ENCODE measurements at places on chromosomes 16 and 17.

- DNase-seq = no peak
Observed at GRCh38 chr16:30367349-30368009, 2.8 kb downstream of the TBC1D10B start.

DNA sequence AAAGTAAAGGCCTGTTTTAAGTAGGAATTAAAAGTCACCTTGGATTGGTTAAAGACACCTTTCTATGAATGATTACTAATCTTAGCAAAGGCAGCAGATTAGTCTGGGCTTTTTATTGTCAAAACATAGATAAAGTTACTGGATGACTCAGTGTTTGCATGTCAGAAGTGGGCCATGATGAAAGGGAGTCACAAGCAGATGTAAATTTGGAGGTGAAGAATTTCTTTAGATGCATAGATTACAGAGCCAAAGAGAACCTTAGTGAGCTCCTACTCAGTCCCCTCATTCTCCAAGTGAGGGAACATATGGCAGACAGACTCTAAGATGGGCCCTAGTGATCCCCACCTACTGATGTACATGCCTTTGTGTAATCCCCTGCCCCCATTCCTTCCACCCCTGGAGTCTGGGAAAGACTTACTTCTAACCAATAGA is 124.5 kb downstream of the HS3ST3A1 start:
- peak; percentile 20 for DNase-seq

DNA sequence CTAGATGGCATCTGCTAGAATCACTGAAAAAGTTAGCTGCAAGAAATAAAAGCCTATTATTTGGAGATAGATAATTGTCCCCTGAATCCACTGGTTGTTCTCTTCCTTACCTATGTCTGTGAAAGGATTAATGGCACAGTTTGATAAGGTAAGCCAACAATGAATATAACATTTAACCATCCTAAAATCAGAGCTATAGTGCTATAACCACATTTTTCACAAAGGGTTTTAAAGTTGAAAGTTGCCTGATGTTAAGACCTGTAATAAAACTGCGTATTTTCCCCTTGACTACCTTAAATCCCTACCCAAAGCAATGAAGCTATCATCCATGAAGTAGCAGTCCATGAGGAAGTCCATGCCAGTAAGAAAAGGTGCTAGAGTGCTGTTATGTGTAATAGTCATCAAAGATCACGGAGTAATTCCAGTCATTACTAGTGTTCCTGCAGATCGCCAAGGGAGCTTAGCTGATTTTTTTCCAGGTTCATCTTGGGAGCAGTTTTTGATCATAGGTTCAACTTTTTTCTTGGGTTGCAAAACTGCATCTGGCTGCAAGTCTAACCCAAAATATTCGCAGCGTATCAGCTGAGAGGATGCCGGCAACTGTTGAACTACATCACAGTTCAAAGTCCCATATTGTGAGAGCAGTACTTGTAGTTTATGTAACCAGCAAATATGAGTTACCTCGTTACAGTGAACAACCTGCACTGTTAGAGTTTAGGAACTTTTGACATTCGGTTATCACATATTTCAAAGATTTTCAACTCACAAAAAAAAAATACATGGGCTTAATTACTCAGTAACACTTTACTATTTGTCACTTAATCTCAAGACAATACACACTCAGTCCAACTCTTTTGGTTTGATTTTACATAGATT is 18.2 kb upstream of the RSL1D1 start:
- DNase-seq = no peak

DNA sequence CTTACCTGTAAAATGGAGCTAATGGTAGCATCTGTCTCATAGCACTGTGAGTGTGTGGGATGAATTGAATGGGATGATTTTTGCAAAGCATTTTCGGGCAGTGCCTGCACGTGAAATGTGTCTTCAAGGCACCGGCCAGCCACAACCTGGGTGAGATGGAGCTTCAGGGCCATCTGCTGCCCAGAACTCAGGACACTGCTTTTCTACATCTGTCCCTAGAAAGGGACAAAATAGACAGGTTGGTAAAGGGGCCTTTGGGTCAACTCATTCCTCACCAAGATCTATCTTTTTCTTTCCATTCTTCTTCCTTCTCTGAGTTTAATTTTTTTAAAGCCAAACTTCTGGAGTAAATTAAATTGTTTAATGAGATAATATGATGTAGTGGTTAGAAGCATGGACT is 106.5 kb downstream of the UTP18 start:
- DNase-seq = no peak

GRCh38 chr16:73504591-73505575 is 457.0 kb upstream of the ZFHX3 start:
- DNase-seq = no peak

- no peak for DNase-seq
Observed at GRCh38 chr17:17235212-17236174, 1.5 kb downstream of the FLCN start.

GRCh38 chr16:29992344-29992967 is 3.0 kb downstream of the HIRIP3 start:
- DNase-seq = no peak

DNA sequence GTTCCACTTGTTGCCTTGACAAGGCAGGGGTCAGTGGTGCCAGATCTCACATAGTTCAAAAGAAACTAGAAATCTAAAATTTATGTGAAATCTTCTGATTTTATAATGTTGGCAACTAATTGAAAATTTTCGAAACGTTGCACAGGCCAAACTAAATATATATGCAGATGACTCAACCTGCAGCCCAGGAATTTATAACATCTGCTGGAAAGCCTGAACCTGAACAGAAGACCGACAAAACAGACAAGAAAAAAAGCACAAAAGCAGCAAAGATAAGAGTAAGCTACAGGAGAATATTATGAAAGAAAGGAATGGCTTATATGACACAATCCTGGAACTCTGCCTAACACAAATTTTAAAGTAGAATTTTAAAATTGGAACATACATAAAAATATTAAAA is 207.6 kb downstream of the CEP112 start:
- DNase-seq = no peak

- no peak for DNase-seq
Observed at GRCh38 chr17:75418531-75418930, 13.1 kb upstream of the GRB2 start.

- DNase-seq = no peak
Observed at GRCh38 chr17:62859146-62859545, 51.0 kb upstream of the MARCHF10 start.

GRCh38 chr17:15403276-15403939 is 62.0 kb upstream of the TEKT3 start:
- DNase-seq = no peak

GRCh38 chr16:425740-426114 is 278 bp downstream of the RAB11FIP3 start:
- no peak for DNase-seq

- no peak for DNase-seq
Observed at GRCh38 chr17:67617304-67617899, 100.3 kb upstream of the NOL11 start.

DNA sequence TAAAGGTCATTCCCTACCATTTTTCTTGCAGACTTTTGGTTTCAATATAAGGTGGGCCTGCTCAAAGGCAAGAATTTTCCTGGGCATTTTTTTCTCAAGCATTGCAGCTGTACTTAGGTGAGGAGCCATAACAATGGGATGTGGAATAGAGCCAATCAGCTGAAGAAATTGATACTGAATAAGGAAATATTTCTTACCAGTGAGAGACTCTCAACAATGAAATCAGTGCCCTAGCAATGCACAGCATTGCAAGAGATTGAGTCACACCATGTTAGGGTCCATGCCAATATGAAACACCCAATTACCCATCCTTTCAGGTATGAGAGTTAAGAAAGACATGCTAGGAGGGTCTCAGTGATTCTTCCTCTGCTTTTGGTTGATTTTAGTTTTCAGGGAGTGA is 237.6 kb downstream of the SOX9 start:
- DNase-seq = peak; percentile 62

DNA sequence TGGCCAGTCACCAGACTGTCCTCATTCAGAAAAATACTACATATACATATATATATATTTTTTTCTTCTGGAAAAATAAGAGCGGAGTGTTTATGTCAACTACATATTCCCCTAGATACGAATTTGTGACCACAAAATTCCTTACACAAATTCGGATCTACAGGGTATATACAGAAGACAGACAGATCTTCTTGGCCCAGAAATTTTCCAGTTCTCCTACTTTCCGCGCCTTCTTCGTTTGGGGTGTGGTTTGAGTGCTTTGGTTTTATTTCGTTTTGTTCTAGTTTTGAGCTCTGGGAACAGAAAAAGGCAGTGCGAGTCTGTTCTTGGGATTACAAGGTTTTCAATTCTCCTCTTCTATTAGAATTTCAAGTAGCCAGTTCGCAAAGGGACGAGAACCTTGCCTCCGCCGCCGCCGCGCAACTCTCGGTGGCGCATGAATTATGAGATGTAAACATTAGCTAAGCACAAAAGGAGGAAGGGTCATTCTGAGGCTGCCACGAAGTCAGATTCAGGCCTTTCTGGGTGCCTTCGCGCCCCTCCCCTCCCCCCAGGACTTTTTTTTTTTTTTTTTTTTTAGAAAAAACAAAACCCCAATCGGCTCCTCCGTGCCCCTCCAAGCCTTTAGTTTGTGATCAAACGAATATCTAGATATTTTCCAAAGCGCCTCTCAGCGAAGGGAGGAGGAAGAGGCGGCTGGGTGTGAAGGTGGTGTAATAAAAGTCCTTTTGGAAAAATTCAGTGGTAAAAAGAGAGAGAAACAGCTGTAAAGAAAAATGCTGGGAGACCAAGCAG is 1.8 kb upstream of the HOXB4 start:
- DNase-seq = no peak

- DNase-seq = no peak
Observed at GRCh38 chr16:66844342-66845079, at the start of gene CA7. TSS of gene CA7 (plus strand) at chr16:66844414. CDS start at chr16:66844488, 74 bp downstream.

DNA sequence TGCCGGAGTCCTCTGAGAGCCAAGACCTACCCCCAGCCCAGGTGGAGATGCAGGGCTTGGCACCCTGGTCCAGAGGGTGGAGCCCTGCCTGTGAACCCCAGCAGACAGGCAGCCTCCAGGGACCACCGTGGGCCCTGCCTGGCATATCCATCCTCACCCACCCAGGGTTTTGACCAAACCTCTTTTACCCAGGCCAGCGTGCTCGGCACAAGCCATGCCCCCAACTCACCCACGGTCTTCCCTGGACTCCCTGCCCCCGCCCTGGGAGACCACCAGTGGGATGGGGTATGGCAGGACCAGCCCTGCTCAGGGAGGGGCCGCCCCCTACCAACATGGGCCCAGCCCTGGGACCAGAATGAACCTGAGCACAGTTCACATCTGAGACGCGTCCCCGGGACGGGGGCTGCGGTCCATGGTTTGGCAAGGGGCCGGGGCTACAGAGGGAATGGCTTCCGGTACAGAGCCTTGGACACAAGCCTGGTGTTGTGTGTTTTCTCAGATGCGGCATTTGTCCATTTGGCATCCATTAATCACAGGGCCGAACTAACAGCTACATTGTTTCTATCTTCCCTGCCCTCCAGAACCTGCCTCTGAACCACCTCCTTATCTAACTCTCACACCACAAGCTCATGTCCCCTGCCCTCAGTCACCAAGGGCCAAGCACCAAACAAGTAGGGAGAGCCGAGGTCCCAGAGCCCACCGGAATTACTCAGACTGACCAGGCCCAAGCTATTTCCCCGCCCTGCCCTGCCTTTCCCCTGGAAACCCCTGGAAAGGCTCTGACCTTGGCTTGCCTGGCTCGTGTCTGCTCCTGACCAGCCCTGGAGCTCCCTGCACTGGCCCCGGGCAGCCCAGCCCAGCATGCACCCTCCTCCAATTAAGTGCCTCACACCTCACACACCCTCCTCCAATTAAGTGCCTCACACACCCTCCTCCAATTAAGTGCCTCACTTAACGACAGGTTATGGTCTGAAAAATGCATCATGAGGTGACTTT is 14.1 kb downstream of the HS3ST6 start:
- no peak for DNase-seq

DNA sequence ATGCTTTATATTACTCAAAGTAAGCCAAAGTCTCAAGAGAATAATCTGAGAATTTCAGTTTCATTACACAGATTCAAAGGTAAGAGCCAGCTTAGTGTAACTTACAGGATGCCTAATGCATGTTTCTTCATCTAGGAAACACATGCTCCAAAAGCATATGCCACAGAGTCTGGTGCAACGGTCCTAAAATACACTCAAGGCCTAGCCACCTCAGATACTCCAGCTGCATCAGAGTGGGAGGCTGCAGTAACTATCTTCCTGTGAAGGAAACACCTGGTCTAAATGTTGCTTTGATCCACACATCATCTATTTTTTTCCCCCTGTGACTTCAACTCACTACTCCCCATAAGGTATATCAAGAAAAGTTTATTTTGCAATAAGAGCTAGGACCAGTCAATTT is 51.6 kb upstream of the CORO6 start:
- no peak for DNase-seq

DNA sequence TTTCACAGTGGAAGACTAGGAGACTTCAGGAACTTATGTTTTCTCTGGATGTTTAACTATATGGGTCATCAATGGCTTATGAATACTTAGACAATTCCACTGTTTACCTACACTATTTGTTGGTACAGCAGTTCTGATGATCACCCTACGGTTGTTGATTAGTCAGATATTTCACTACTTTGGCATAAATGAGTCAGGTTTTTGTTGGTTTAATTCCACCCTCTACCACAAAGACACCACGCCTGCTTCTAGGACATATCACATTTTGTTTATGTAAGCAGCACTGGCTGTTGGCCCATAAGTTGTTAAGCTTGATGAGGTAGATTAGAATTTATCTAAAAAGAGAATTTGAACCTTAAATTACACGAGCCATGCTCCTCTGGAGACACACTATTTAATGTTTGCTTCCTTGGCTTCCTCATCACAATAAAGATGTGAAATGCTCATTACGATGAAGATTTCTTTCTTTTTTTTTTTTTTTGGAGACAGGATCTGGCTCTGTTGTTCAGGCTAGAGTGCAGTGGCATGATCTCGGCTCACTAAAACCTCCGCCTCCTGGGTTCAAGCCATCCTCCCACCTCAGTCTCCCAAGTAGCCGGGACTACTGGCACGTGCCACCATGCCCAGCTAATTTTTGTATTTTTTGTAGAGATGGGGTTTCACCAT is 4.3 kb downstream of the GDE1 start:
- DNase-seq = no peak

- no peak for DNase-seq
Observed at GRCh38 chr16:525123-525519, 2.4 kb upstream of the CAPN15 start.

DNA sequence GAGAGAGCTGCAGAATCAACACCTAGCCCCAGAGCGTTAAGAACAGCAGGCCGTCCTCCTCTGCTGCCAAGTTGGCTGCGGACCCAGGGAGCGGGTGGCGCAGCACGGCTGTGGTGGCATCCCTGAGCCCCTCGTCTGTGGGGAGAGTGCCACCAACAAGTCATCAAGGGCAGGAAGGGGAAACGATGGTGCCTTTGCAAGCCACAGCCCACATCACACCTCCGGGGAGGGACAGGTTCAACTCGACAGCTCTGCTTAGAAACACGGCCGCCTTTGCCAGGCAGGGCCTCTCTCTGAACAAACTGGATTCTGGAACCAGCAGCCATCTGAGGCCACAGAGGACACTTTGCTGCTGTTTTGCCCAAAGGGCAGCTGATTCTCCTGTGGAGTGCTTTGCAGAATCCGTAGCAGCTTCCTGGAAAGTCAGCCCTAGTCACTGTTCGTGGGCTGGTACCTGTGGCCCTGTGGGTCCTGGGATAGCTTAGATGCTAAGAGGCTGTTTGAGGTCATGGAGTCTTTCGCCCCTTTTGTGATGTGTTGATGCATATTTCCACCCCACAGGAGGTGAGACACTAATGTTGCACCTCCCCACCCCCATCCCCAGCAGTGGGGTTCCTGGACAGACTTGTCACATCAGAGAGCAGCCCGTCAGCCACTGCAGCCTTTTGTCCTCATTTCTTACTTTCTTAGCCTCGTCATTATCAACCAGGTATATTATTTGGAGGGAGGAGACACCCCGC is 270.6 kb downstream of the CPPED1 start:
- no peak for DNase-seq

Measured in fibroblast of skin of left quadriceps (primary cell).